Ammon's horn (tissue), 1 donor: ENCODE measurements at places on chromosomes 3 and 15.
A peak's percentile ranks its signal among the peaks of the same experiment; 100 is the strongest.

DNA sequence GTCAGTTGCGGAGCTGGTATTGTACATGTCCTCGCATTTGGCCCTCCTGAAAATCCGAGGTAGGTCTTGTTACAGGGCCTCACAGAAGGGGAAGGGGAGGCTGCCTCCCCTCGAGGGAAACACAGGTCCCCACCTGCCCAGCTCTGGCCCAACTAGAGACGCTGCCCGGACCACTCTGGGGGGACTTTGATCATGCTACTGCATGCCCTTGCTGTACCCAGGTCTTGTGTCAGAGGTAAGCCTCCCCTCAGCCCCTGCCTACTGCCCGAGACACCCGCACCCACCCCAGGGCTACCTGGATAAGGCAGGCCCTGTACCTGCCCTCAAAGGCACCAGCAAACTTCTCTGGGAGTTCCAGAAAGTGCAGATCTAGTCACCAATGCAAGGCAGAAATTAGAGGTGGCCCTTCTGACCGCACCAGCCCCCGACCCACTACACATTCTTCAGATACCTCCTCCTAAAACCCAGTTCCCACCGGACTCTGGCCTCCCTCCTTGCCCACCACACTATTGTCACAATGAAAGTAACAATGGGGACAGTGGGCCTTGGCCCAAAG lies 981 bp upstream of the SCAP start:
- DNase-seq: no peak

GRCh38 chr3:66140743-66141372 lies 79.9 kb upstream of the SLC25A26 start:
- no peak for DNase-seq

DNA sequence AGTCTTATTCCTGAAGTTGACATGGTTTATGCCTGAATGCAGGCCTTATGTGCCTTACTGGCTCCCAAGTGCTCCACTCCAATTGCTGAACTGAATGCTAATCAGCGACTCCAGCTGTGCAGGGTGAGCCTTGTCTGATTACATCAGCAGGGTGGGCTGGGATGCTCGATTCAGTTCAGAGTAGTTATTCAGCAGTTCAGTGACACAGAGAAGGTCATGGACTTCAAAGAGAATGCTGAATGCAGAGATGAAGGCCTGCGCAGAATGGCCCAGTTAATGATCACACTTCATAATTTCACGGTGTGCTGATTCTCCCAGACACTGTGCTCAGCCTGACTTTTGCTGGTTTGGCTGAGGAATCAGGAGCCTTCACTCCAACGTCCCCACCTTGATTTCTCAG lies 63.6 kb downstream of the CLDN1 start:
- DNase-seq: peak; percentile 49

GRCh38 chr15:98997755-98998154 lies 9.8 kb downstream of the PGPEP1L start:
- no peak for DNase-seq

DNA sequence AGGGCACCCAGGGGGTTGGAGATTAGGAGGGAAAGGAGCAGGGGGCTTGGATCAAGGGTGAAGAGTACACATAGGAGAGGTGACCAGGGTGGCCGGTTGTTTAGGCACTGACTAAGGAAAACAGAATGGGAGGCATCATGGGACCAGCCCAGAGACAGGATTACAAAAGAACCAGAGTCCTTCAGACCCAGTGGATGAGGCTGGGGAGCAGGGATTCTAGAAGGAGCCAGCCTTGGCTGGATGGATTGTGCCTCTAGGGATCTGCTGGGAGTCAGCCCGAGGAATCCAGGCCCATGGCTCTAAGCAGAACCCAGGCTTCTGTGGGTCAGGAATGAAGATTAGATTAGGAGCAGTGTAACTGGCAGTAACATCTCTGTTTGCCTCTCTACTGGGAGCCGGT lies 98.6 kb downstream of the ARNT2 start:
- DNase-seq: no peak

DNA sequence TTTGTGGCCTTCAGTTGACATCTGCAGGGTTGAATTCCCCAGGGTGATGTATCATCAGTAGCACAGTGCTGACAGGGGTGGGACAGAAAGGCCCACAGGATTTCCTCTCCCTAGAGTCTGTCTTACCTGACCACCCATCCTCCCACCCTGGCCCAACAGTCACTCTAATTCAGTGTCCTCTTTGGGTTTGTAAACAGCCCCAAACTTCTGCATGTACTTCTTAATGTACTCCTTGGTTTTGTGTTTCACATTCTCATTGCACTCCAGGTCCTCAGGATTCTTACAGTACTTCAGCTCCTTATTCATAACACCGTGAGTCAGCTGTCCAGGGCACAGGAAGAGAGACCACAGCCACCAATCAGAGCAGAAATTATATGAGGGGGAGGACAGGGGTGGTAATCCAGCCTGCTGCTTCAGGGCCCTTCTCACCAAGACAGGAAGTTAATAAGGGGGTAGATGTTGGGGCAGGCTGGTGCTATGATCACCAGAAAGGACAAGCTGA lies 37.5 kb downstream of the NBEAL2 start:
- DNase-seq: no peak

DNA sequence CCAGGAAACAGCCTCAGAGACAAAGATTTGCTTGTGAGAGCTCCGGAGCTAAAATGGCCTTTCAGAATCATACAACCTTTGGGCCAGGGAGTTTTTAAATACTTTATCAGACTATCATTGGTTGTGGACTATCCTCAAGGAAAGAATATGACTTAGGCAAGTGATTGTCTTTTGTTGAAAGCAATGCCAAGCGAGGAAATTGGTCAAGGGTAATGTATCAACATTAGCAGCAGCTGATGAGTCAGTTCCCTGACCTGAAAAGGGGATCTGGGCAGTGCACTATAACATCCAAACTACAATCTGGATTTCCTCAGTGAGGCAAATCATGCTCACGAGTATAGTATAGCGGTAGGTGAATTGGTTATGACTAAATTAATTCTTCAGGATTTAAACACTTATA lies 303.6 kb downstream of the LSAMP start:
- DNase-seq: no peak

- no peak for DNase-seq
Measured at GRCh38 chr3:110810356-110810755, 261.3 kb upstream of the NECTIN3 start.

DNA sequence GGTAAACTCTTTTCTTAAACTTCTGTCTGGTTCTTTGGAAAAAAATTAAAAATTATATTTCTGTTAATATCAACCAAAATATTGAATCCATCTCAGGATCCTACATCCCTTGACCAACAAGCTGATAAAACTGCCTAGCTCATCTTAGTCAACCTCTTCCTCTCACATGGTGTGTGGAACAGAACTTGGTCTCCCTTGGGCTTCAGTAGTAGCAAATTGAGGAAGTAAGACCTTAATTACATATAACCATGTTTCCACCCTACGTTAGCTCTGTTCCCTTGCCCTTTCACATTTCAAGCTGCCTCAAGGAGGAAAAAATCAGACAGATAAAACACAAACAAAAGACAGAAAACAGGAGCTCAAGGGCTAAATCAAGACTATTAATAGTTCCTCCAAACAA lies 116.4 kb downstream of the GREM1 start:
- DNase-seq: peak; percentile 34

GRCh38 chr3:115652738-115653137 lies 29.4 kb downstream of the GAP43 start:
- no peak for DNase-seq

DNA sequence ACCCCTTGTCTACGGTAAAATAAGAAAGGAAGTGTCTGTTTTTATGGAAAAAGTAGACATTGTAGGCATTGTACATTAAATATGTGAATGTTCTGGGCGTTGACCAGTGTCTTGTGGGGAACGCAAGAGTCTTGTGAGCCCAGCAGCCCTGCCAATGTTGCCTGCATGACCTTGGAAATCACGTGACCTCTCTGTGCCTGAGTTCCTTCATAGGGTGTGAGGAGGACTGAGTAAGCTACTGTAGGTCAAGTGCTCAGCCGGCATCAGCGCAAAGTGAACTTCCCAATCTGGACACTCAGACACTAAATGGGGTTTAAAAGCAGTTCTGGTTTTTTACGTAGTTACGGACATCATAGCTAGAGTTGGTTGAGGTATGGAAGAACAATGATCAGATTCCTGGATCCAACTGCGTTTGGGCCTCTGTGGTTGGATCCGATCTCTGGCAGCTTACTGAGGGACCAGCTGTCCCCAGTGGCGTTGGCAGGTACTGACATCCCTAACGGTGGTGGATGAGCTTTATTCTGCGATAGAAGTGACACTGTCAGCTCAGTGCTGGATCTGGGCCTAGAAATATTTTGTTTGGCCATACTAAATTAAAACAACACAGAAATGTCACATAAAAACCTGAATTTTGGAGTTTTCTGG lies 63.8 kb downstream of the SPSB4 start:
- no peak for DNase-seq

GRCh38 chr3:124217542-124217941 lies 225.6 kb upstream of the ROPN1 start:
- peak; percentile 43 for DNase-seq

GRCh38 chr3:101619734-101620133 lies 45.8 kb downstream of the PCNP start:
- DNase-seq: no peak

DNA sequence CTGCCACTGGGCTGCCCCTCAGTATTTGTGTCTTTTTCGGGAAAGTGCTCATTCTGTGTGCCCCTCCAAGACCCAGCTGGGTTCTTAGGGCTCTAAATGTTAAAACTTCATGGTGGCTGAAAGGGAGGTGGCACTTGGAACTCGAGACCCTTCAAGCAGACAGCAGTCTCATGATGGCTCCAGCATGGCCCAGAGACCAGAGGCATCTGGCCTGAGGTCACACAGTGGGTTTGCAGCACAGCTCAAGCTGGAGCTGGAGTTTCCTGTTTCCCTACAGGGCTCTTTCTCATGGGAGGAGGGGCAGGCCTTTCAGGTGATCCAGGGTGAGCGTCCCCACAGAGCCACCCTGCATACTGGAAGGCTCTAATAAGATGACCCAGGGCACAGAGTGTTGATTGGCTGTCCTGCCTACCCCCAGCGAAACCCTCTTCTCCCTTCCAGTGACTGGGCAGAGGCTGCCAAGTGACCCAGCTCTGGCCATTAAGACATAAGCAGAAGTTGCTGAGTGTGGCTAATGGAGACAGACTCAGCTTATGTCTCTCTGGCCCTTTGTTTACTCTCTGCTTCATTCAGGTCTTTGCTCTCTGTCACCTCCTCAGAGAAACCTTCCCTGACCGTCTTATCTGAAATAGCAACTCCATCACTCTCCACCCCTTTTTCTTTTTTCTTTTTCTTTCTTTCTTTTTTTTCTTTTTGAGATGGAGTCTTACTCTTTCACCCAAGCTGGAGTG lies 166.6 kb upstream of the SMAD3 start:
- no peak for DNase-seq

- no peak for DNase-seq
Measured at GRCh38 chr3:48077815-48078214, 61.6 kb upstream of the MAP4 start.

DNA sequence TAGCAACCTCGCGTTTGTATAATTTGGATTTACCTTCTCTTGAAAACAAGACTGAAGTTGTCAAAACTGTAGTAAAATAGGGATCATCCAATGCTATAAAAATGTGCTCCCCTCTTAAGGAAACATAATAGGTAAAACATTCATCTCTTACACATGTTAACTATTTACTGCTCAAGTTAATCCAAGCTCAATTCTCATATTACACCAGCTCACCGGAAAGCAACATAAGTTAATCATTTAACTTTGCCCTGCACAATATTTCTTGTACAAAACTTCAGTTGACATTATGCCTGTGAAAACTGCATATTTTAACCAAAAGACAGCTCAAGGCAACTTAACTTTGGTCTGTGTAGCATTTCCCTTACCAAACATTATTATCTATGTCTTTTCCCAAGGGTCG lies 634.2 kb downstream of the NAALADL2 start:
- no peak for DNase-seq

DNA sequence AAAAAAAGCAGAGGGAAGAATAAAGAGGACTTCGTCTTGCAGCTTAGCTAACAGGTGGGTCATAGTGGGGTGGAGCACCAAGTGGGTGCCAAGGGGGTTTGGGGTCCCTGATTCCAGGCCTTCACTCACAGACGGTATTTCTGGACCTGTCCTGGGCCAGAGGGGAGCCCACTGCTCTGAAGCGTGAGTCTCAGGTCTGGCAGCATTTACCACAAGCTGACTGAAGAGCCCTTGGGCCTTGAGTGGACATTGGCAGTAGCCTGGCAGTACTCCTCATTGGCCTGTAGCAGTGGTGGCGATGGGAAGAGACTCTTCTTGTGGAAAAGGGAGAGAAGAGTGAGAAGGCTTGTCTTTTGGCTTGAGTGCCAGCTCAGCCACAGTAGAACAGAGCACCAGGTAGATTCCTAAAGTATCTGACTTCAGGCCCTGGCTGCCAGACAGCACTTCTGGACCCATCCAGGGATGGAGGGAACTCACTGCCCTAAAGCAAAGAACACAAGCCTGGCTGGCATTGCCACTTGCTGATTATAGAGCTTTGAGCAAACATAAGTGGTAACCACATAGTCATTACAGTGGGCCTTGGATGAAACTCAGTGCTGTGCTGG lies 72.9 kb downstream of the GLDN start:
- DNase-seq: no peak

- no peak for DNase-seq
Measured at GRCh38 chr3:150605998-150606641, 3.0 kb downstream of the SELENOT start.

- DNase-seq: no peak
Measured at GRCh38 chr15:78732634-78733033, 78.6 kb downstream of the ADAMTS7 start.

DNA sequence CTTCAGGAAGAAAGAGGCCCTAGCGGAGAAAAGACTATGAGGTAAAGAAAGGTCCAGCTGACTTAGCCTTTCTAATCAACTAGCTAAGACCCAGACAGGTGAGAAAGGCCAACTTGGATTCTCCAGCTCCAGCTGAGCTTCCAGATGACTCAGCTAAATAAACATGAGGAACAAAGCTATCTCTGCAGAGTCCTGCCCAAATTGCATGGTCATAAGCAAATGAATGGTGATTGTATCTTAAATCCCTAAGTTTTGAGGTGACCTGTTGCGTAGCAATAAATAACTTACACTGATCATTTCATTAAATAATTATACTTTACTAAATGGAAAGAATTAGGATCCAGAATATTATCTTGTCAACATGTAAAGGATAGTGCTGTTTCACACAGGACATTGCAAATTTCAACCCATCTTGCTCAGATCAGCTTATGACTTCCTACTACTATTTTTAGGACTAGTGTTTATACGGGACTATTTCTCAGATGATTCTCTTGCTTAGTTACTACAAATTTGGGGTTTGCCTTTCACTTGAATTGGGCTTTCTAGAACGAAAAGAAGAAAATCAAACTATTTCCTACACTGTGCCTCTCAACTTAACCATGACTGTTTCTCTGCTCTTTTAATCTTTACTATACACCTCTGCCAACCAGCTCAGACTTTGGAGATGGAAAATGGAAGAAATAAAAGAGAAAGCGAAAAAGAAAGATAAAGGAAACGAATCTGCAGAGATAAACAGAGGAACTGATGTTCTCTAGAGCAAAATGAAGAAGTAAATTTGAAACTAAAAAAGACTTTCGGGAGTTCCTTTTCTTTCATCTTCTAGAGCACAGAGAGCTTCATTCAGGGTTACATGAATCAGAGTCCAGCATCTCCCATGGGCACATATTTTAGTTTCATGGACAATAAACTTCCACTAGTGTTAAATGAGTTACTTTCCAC lies 6.6 kb upstream of the ADGRG7 start:
- DNase-seq: no peak
